Right atrium auricular region (tissue), 2 donors: ENCODE measurements at places on chromosomes 5 and 9.

DNA sequence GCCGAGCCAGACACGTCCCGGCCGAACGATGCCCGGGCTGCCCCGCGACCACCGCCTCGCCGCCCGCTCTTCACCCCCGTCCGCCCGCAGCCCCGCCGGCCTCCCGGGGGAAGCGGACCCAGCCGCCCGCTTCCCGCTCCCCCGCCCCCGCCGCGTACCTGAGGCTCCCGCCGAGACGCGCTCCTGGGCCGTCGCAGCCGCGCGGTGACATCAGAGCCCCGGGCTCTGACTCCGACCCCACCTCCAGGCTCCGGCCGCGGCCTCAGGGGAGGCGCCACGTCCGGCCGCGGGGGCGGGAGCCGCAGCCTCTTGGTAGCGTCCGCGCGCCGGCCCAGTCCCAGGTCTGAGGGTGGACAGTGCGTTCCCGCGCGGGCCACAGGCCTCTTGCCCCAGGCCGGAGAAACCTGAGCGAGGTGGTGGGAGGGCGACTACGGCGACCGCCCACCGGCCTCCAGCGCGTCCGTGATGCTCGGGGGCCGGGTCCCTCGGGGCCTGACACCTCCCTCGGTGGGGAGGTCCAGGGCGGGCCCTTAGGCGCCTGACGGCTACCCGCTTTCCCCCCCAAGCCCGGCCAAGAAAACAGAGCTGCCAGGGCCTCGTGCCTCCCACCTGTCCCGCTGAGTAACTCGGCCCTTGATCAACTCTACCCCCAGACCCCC is at the start of gene SHROOM1:
TSS of gene SHROOM1 (minus strand) at position 212 of the 659 bp plus-strand sequence. CDS start 4,507 bp downstream, outside the sequence.
- DNase-seq, result no peak

- no peak for DNase-seq
These were observed 13.4 kb downstream of the PTPA start for GRCh38 chr9:129124506-129125069.

DNA sequence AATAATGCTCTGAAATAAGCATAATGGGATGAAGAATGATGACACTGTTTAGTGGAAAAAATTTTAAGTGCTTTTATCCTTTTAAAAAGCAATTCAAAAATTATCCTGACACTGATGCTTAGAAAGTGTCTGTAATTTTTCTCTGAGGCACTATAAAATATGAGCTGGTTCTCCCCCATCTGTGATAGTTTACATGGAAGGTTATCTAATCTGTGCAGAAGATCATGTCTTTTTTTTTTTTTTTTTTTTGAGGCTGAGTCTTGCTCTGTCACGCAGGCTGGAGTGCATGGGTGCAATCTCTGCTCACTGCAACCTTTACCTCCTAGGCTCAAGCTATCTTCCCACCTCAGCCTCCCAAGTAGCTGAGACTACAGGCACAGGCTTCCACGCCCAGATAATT is 15.2 kb upstream of the TAF11L2 start:
- DNase-seq, result no peak

- DNase-seq, result peak; percentile 92
These were observed at the start of gene GHR for GRCh38 chr5:42423285-42424165. Gene GHR, plus strand, starts transcription at chr5:42423439. Its CDS starts 142,436 bp downstream, at chr5:42565875.

GRCh38 chr5:38853753-38854470 is 8.1 kb downstream of the OSMR start:
- DNase-seq, result no peak

DNA sequence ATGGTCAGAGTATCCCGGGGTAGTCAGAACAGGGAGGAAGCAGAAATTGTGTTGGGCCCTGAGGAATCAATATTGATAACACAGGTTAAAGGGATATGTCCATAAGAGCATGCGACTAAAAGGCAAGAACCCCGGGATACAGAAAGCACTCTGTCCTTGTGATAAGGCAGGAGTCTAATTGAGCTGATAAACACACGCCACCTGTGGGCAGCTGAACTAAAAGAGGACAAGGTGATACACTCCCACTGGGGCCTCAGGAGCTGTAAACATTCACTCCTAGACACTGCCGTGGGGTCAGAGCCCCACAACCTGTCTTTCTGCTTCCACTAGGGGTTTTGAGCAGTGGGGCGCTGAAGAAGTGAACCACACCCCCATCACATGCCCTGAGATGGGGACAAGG is 144.7 kb upstream of the MPDZ start:
- DNase-seq, result no peak

DNA sequence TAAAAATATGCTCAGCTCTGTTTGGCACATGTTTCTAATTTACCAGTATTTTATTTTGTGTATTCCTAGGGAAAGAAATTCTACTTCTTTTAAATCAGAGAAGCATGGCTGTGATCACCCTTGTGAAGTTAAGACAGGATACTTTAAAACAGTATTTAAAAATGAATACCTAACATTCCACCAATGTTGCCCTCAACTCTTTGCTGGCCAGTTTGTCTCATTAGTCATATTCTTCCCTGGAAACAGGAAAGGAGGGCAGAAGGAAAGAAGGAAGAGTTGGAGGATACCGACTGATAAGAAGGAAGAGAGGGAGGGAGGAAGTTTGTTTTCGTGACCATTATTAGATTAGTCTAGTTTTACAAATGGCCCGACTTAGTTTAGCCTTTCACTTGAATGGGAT is 137.4 kb downstream of the PLK2 start:
- DNase-seq, result no peak

DNA sequence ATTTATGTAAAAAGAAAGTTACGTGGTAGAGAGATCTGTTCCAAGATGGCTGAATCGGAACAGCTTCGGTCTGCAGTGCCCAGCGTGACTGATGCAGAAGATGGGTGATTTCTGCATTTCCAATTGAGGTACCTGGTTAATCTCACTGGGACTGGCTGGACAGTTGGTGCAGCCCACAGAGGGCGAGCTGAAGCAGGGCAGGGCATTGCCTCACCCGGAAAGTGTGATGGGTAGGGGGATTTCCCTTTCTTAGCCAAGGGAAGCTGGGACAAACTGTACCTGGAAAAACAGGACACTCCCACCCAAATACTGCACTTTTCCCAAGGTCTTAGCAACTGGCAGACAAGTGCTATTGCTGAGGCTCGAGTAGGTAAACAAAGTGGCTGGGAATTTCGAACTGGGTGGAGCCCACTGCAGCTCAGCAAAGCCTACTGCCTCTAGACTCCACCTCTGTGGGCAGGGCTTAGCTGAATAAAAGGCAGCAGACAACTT is 13.1 kb upstream of the HSD17B4 start:
- no peak for DNase-seq

- no peak for DNase-seq
These were observed 197.3 kb downstream of the ARL15 start for GRCh38 chr5:54113060-54113459.

DNA sequence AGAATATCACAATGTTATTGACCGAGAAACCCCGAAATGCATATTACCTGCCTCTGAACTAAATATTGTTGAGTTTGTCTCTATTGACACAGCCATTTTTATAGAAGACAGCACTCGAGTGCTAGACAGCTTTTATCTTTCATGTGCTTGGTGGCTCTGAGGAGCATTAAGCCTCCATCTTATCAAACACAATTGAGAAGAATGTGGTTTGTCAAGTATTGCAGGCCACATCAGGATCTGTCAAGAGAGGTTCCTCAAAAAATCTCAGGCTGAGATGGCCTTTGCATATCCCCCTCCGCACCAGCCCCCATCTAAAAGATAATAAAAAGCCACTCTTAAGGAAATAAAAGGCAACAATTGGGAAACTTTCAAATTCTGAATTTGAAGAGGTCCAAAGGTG is 284.8 kb downstream of the DENND1A start:
- no peak for DNase-seq

DNA sequence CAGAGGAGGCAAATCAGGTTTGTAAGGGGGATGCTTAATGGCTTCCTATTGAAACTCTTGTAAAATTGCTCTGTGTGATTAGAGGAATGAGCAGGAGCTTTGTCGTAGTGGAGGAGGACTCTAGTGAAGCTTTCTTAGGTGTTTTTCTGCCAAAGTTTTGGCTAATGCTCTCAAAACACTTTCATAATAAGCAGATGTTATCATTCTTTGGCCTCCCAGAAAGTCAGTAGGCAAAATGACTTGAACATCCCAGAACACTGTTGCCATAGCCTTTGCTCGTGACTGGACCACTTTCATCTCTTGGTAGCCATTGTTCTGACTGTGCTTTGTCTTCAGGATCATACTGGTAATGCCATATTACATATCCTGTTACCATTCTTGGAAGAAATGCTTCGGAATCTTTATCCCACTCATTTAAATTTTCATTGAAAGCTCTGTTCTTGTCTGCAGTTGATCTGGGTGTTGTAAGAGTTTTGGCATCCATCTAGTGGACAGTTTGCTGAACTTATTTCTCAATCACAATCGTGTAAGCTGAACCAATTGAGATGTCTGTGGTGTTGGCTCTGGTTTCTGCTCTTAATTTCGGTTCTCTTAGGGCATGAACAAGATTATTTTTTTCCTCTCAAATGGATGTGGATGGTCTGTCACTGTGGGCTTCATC is 187.6 kb downstream of the COMMD10 start:
- DNase-seq, result no peak

- DNase-seq, result no peak
These were observed 1.5 kb downstream of the PRRC2B start for GRCh38 chr9:131395157-131396098.

DNA sequence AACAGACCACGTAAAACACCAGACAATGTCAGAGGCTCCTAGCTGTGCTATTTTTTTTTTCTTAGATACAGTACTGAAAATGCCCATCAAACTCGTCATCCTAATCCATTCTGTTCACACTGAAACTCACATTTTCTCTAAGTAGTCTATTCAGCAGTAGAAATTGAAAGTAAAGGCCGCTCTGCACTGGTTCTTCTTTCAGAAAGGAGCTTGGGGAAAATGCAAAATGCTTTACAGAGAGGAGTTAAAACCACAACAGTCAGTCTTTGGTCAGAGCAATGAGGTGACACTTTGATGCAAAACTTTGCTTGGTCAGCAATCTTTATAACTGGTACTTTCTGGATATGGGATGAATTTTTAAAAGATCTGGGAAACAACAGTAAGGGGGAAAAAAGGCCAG is 43.8 kb upstream of the SUSD1 start:
- no peak for DNase-seq

GRCh38 chr9:87212605-87213021 is 265.3 kb upstream of the GAS1 start:
- DNase-seq, result no peak

DNA sequence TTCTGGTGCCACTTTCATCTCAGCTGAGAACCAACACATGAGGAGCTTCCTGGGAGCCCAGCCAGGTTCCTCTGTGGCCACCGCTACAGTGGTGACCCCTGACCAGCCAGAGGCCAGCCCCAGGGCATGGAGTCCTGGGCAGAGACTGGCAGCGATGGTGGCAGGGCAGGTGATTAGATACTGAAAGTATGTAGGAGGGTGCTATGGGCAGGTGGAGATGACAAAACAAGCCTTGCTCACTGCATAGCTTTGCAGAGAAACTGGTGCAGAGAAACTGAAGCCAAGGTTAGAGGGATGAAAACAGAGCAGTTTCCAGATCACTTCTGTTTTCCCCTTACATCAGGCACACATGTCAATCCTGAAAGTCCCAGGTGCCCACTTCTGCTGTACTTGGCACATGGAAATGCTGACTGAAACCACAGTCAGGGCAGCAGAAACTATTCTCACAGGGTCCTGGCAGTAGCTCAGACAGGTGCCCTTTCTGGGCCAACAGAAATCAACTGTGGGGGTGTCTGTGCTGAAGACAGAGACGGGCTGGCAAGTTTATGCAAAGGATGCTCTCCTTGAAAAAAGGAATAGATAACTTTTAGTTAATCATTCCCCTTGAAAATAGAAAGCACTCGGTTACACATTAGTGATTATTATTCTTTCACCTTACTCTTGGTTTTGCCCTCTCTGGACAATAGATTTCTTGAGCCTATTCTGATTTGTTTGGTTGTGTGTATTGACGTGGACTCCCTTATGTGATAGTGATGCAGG is 90.3 kb downstream of the ANKRD55 start:
- no peak for DNase-seq

- peak; percentile 7 for DNase-seq
These were observed 90.6 kb upstream of the HAND1 start for GRCh38 chr5:154568589-154568988.

- DNase-seq, result no peak
These were observed 766.1 kb downstream of the IRX1 start for GRCh38 chr5:4361753-4362152.

DNA sequence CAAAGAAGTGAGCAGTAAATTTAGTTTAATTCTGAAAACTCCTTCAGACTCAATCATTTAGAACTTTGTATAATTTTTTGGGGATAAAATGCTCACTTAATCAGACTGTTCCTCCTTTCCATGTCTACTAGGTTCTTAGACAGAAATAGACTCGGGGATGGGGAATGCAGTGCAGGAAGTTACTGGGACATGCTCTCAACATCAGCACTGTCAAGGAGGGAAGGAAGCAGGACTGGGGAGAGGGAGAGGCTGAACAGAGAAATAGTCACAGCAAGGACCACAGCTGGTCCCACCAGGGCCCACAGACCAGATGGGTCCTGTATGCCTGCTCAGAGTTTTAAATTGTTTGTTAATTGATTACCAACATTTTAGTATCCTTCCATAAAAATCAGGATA is 310.1 kb upstream of the MSX2 start:
- DNase-seq, result no peak
